Fibroblast of skin of back (primary cell): ENCODE measurements at places on chromosomes 3 and 15.

DNA sequence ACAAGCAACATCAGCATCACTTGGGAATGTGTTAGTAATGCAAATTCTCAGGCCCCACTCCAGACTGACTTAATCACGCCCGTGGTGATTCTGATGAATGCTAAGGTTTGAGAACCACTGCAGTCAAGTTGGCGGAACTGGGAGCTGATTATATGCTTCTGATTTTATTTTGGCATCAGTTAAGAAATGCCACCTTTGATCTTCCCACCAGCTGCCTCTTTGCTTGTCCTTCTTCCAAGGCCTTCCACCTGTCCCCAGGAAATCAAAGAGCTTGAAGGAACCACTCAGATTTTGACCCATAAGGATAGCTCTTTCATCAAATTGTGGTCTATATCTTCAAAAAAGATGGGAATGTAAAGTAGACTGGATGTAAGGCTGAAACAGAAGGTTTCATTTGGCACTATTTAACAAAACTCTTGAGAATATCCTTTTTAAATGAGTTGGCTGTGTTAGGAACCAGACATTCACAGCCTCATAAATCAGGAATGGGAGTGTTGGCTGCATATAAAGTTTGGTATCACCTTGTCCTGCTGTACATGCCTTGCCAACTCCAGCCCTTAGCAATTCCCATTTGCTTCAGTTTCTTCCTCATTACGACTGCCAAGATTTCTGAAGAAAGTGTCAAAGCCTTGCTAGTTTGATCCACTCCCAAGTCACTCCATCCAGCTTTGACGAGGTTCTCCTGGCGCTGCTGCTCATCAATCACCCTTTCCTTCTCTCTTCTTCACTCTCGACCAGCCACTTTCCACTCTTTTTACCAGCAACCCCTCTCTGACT lies 125.8 kb upstream of the NPHP3 start:
- no peak for DNase-seq

- peak; percentile 34 for DNase-seq
Observed at GRCh38 chr3:100370756-100371155, 30.1 kb downstream of the TOMM70 start.

DNA sequence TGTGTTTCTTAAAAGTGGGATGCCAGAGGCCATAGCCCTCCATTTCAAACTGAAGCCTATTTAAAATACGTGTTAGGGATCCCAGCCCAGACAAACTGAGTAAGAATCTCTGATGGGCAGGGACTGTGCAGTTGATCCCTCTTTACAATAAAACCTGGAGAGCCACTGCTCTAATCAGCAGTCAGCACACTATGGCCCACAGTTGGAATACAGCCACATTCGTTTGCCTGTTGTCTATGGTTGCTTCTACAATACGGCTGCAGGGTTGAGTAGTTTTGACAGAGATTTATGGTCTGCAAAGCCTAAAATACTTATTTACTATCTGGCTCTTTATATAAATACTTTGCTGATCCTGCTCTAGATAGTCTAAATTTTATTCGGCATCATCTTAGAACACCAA lies 32.4 kb downstream of the TJP1 start:
- DNase-seq: no peak

GRCh38 chr15:53548236-53548635 lies 211.2 kb downstream of the WDR72 start:
- peak; percentile 8 for DNase-seq

GRCh38 chr3:119290613-119291012 lies 3.6 kb upstream of the ARHGAP31 start:
- no peak for DNase-seq

GRCh38 chr15:63880744-63881143 lies 47.0 kb upstream of the HERC1 start:
- no peak for DNase-seq

GRCh38 chr3:141249041-141249440 lies 17.4 kb downstream of the PXYLP1 start:
- DNase-seq: no peak

- peak; percentile 21 for DNase-seq
Observed at GRCh38 chr15:33215941-33216872, 21.7 kb upstream of the FMN1 start.

DNA sequence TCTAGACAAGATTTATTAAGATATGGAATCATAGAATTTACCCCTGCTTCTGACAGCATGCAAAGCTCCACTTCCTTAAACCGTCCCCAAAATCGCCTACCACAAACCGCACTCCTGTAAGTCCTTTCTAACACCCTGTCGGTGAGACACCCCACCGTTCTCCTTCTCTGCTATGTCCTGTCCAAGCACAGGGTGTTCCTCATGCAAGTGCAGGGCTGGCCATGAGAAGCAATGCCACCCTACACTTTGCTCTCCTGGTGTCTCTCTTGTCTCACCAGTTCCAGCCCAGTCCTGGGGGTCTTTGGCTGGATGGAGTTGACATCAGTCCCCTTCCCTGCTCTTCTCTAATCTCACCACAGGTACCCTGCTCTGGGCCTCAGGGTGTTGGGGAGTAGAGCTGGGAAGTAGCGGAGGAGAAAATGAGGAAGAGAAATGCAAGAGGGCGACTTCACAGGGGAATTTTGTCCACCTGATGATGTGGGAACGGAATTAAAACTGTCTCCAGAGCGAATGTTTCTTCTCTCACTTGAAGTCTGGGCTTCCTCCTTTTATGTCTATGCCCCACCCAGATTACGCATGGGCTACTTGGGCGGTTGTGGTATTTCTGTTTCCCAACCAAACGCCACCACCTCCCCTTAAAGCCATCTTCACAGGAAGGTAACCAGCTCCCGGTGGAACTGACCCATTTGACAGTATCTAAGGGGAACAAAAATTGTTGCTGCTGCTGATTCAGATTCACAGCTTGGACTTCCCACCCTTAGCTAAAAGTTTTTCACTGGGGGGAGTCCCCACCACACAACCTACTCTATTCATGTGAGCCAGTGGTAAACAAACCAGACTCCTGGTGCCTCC lies 49.9 kb downstream of the CASR start:
- no peak for DNase-seq
